Stimulated activated CD4-positive, alpha-beta T cell treated with anti-CD3 and anti-CD28 coated beads, Interleukin-12 subunit alpha, Interleukin-12 subunit beta, amount 100 ng/mL, for 48 hours (primary cell): ENCODE measurements at places on chromosomes 2 and 18.

GRCh38 chr2:55151733-55152433 lies 80.2 kb downstream of the CLHC1 start:
- no peak for DNase-seq

DNA sequence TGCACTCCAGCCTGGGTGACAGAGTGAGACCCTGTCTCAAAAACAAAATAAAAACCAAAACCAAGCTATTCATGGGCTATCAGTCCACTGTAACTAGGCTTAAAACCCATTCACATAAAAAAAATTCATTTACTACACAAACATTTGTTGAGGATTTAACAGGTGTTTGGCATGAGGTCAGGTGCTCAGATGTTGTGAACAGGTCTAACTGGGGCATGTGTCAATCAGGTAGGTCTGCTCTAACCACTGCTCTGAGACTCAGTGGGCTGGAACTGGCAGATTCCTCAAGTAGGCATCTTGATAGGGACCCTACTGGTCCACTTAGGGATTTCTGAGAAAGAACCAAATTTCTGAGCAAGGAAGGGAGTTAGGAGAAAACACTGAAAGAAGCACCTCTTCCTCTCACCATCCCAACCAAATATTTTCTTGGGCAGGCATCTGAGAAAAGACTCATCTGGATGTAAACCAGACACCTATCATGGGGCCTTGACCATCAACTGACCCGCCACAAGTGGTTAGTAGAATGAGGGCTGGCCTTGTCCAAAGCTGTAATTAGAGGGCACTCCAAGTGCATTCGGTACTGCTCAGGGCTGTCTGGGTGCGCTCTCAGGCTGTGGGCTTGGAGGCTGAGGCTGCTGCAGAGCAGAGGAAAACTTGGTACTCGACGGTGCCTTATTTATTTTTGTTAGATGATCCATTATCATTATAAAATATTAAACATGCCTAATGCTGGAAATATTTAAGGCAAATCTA lies 33.9 kb downstream of the WIPF1 start:
- DNase-seq, result no peak

GRCh38 chr18:39454866-39455265 lies 1889.3 kb upstream of the CELF4 start:
- no peak for DNase-seq

GRCh38 chr2:201018636-201019035 lies 52.8 kb downstream of the HYCC2 start:
- no peak for DNase-seq

DNA sequence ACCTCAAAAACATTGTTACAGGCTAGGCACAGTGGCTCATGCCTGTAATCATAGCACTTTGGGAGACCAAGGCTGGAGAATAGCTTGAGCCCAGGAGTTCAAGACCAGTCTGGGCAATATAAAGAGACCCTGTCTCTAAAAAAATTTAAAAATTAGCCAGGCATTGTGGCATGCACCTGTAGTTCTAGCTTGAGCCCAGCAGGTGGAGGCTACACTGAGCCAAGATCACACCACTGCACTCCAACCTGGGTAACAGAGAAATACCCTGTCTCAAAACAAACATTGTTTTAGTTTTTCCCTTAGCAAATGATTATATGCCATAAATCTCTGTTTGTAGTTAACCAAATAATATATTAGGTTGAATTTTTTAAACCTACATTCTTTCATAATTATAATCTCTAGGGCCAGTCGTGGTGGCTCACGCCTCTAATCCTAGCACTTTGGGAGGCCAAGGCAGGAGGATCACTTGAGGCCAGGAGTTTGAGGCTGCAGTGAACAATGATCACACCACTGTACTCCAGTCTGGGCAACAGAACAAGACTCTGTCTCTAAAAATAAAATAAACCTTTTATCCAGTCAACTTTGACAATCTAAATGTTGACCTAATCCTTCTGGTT lies 13.3 kb upstream of the CYP20A1 start:
- DNase-seq, result peak; percentile 20
